ENCODE measurements at places on chromosomes 7 and 10.

DNA sequence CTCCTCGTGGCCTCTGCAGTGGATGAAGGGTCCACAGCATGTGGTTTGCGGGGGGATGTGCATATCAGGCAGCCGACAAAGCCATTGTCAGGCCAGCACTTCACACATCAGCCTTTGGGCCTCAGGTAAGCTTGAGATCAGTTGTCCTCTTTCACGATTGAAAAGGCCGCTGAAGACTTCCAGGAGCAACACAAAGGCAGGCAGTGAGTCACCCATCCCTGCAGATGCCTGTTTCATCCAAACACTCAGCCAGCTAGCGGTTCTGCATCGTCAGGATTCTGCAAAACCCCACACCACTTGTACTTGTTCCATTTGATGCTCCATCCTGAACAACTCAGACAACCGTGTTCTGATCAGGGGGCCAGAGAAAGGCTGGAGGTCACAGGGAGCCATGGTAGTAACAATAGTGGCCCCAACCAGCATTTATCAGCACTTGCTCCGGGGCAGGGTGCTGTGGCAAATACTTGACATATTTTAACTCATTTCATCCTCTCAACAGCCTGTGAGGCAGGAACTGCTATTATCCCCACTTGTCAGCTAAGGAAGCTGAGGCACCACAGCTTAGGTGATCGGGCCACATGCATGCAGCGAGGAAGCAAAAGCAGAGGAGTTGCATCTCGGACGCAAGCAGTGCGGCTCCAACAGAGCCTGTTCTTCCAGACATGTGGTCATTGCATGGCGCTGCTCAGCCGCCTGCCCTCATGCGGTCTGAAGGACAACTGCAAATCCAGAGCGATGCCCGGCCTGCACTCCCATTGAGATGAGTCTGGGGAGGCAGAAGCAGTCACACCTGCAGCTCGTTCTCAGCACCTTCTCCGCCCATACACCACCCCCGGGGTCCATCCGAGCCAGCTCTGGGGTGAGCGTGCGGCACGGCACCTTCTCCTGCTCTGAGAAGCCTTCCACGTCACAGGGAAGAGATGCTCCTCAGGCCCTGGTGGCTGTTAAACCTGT is 144.9 kb downstream of the PAXIP1 start:
- DNase-seq, result peak; percentile 24

- no peak for DNase-seq
Observed at GRCh38 chr10:6328699-6329423, 126.1 kb downstream of the PFKFB3 start.

DNA sequence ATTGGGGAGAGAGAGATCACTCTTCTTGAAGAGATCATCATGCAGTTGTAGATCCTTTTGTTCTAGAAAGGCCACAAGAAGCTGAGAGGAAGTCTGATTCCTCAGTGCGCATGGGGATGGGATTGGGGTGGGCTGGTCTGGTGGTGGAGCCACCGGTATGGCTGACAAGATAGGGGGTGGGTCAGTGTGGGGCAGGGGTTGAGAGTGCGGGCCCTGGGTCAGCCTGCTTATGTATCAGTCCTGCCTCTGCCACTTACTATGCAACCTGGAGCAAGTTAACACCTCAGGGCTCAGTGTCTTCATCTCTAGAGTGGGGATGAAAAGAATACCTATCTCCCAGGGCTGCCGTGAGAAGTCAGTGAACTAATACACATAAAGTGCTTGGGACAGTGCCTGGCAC is 8.0 kb downstream of the SMARCD3 start:
- no peak for DNase-seq

GRCh38 chr10:118900617-118901016 is 128.9 kb upstream of the NANOS1 start:
- DNase-seq, result no peak

DNA sequence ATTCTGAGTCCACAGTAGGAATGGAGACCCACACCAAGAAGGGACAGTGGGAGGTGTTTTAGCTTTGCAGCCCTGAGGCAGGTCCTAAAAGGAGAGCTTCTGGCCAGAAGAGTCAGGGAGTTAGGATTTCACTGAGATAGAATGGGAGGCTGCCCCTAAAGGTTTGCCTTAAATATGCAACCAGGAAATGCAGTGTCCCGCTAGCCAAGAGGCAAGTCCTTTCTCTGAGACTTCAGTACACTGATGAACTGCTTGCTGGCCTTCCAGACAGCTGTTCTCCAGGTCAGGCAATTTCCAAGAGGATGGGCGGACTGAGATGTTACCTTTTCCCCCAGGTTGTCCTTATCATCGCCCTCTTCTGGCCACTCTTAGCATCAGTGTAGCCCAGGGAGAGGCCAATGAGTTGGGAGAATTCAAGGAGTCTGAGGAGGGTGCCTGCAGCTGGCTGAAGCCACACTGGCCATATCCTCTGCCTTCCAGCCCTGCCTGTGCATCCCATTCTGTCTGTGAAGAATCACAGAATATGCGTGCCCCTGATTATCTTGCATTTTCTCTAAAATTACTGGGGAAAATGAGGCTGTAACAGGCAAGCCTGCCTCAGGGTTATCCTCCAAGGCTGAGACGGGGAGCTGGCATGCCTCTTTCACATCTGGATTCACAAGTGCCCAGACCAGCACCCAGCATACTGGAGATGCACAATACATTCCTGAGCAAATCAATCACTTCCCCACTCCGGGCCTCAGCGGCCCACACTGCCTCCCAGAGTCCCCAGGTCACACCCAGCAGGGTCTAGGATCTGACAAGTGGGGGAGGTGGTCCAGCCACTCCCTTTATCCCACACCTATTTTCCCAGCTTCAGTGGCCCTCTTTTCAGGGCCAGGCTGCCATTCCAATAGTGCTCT is 2.4 kb downstream of the TLL2 start:
- DNase-seq, result peak; percentile 65

GRCh38 chr10:7306147-7306546 is 104.7 kb downstream of the SFMBT2 start:
- DNase-seq, result no peak

- no peak for DNase-seq
Observed at GRCh38 chr7:111942450-111943081, 263.6 kb downstream of the DOCK4 start.

GRCh38 chr10:22693860-22694259 is 20.5 kb downstream of the PIP4K2A start:
- DNase-seq, result no peak

- no peak for DNase-seq
Observed at GRCh38 chr7:128108641-128109423, 77.6 kb upstream of the LRRC4 start.

DNA sequence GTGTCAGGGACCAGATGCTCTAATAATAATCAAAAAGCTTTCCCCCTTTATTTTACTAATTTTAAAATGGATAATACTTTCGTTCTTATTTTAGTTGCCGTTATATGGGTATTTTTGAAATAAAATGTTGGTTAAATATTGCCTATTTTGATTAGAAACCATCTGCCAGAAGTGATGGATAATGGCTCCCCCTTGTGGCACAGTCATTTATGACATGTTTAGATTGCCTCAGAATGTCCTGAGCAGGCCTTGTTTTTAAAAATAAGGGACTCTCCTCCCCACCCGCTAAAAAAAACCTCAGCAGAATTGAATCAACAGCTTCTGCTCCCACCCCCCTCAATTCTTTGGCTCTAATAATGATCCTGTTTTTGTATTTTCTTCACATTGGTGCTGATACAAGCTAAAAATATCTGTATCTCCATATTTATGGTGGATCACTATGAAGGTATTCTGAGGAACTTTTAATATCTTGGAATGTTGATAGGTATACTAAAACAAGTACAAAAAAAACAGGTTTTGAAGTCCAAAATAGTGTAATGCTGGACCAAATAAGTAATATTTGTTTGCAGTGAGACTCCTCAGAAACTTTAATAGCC is 38.8 kb downstream of the TMEM60 start:
- DNase-seq, result no peak

- no peak for DNase-seq
Observed at GRCh38 chr7:40747856-40748255, 613.1 kb downstream of the SUGCT start.

DNA sequence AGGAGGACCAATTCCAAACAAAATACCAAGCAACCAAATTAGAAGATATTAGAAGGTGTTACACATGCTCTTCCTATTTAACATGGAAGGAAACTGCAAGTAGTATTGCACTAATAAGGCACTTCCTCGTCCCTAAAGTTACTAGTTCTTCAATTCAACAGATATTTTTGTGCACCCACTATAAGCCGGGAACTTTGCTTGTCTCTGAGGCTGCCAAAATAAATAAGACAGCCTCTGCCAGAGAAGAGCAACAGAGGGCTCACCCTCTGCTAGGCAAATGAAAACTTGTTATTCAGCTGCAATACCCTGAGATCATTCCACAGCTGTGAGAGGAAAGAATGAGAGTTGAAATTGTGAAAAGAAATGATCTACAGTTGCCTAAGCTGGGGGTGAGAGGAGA is 37.4 kb upstream of the GSAP start:
- no peak for DNase-seq

DNA sequence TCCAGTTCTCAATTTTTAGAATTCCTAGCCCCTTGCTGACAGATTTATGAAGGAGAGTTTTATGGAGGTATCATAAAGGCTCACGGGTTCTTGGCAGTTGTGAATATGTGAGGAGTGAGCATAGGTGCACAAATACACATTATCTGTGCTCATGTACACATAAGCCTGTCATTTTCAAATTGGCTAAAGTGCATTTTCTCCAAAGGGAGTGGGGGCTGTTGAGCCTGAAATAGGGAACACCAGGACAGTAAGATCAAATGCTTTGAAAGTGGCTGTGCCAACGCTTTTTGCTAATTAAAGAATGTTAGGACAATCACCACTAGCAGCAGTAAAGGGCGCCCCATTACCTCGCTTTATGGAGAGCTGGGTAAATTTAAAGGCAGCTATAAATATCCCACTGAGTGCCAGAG is 8.3 kb upstream of the LRRC4 start:
- DNase-seq, result no peak

DNA sequence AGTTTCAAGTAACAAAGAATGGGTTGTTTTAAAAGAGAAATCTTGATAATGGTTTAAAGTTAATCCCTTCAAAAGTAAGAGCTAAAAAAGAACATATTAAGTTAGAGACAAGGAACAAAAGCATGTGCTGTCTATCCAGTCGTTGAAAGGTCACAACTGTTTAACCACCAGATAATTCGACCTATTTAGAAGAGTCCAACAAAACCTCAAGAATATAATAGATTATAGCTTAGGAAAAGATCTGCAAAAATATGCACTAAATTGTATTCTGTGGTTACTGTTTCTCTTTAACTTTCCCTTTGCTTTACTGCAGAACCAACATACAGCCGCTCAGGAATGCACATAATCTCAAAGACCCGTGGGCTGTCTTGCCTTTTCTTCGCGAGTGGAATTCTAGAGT is 74.9 kb downstream of the PCGF5 start:
- no peak for DNase-seq

GRCh38 chr7:132309102-132309805 is 267.0 kb downstream of the PLXNA4 start:
- DNase-seq, result no peak

- no peak for DNase-seq
Observed at GRCh38 chr10:72879245-72879644, 14.3 kb upstream of the OIT3 start.

GRCh38 chr7:83142365-83142764 is 20.3 kb downstream of the PCLO start:
- no peak for DNase-seq

DNA sequence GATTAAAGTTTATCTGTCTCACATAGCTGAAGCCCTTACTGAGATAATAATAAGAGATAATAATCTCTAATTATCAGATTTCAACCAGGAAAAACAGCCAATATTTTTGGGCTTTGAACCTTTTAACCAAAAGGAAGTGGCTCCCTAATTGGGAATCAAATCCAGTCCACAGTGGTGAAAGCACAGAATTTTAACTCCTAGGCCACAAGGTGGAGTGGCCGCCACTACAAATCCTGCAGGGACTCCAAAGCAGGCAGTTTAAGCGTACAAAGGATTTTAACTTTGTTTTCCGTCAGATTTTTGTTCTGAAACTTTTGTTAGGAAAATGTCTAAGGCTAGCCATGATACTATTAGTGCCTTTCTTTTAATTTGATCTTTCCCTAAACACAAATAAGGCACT is 99.6 kb upstream of the CCNY start:
- DNase-seq, result no peak

DNA sequence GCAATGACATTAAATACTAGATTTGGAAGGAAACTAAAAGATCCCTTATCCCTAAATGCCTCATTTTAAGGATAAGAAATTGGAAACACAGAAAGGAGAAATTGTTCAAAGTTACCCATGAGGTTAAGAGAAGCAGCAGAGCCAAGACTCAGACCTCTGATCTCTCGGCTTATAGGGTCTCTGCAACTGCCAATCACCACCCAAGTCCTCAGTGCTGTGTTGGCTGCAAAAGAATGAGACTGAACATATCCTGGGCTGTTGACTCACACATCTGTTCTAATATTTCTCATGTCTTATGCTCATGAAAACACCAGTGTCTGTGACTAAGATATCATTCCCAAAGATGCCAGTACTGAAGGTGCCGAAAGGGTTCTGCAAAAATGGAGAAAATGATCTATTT is 153.3 kb downstream of the XPNPEP1 start:
- DNase-seq, result no peak

GRCh38 chr7:64521409-64521984 is 41.4 kb downstream of the ZNF680 start:
- no peak for DNase-seq

DNA sequence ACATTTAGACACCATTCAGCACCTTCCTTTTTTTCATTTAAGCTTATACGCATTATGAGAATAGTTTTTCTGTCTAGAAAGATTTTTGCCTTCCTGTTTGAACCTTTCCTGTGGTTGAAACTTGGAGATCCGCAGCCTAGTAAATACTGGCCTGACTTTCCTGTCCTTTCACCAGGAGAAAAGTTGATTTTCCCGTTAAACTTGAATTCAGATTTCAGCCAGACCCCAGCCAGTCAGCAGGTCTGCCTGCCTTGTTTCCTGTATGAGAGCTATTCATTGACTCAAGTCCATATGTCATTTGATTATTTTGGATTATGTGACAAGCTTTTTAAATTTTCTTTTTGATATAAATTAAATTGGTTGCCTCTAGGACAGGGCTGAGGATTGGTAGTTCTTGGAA is 71.5 kb downstream of the EVX1 start:
- DNase-seq, result no peak

GRCh38 chr10:95346715-95347401 is 56.1 kb upstream of the PDLIM1 start:
- no peak for DNase-seq

GRCh38 chr10:28036587-28036986 is 37.7 kb upstream of the ODAD2 start:
- DNase-seq, result no peak

- no peak for DNase-seq
Observed at GRCh38 chr10:34834274-34834673, 19.2 kb upstream of the PARD3 start.

GRCh38 chr10:101710059-101710695 is 15.2 kb upstream of the FBXW4 start:
- DNase-seq, result no peak
